ENCODE measurements at places on chromosomes 1 and 21.

- DNase-seq = no peak
Measured at GRCh38 chr1:228037401-228038386, 30.9 kb downstream of the WNT3A start.

GRCh38 chr1:204348242-204348641, 11.5 kb downstream of the PLEKHA6 start:
- no peak for DNase-seq

GRCh38 chr1:201715351-201715750, 113.6 kb upstream of the IPO9 start:
- DNase-seq = no peak

- no peak for DNase-seq
Measured at GRCh38 chr1:27609210-27609555, 5.2 kb upstream of the AHDC1 start.

DNA sequence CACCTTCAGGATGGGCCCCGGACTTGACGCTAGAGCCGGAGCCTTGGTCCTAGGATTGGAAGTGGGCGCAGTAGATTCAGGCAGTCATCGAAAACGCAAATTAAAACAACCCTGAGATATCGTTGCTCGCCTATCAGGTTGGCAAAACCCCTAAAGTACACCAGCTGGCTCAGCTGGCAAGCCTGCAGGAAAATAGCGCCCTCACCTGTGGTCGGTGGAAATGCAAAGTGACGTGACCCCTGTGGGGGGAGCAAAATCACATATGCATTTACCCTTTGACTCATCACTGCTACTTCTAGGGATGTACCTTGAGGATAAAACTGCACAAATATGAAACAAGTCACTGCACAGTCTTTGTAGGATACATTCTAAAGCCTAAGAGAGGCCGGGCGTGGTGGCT, 170.3 kb upstream of the TMEM51 start:
- DNase-seq = no peak

GRCh38 chr1:200445213-200445612, 35.4 kb upstream of the ZNF281 start:
- DNase-seq = no peak

DNA sequence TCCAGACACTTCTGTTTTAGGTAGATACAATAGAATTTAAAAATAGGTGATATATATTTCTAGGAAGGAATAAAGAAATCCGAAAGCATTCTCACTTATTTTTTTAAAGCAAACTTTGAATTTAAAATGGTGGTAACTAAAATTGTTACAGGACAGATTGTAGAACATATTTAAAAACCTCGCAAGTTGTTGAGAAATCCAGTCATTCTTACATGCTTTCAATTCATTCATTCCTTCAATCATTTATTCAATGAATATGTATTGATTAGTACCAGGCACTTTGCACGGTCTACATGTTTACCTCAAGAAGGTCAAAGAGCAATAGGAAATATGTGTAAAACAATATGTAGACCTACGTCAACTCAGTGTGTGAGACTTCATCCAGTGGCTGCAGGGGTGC, 189.9 kb upstream of the SNX7 start:
- no peak for DNase-seq

GRCh38 chr1:109890115-109890953, 20.3 kb upstream of the CSF1 start:
- DNase-seq = no peak

- peak; percentile 19 for DNase-seq
Measured at GRCh38 chr1:198212675-198213074, 55.9 kb downstream of the NEK7 start.

DNA sequence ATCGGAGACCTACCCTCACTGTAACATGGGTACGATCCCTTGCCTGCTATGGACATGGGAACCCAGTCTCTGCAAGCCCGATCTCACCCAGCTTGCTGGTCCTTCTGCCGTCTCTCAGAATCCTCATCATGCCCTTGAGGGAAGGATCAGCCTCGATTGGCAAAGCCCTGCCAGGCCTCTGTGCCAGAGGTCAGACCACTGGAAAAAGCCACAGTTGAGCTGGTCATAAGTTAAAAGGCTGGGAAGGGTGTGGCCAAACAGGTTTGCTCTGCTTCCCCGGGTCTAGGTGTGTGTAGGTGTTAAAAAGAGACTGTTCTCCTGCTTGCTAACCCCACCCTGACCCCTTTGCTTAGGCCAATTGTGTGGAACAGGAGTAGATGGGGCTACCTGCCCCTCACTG, 19.5 kb upstream of the PADI3 start:
- no peak for DNase-seq

GRCh38 chr1:15153842-15154479, 414 bp downstream of the TMEM51 start:
- DNase-seq = peak; percentile 4

DNA sequence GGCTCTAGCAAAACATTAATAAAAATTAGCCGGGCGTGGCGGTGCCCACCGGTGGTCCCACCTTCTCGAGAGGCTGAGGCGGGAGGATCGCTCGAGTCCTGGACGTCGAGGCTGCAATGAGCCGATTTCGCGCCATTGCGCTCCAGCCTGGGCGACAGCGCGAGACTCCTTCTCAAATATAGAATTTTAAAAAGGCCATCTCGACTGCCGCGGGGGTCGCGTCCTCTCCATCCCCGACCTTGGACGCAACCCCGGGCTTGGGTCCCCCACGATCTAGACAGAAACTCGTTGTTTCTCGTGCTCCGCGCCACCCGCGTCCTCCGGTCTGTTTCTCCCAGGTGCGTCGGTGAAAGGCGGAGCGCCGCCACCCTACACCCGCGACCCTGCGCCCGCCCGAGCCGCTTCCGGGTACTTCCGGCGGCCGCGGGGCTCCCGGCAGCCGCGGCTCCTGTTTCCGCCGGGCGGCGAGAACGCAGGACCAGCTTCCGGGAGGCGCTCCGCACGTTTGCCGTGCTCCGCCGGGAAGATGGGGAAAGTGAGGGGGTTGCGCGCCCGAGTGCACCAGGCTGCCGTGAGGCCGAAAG, at the start of gene SLX9:
Gene SLX9, plus strand, starts transcription at position 498 of the 584 bp plus-strand sequence. Its CDS starts 29 bp downstream, at position 527.
- peak; percentile 53 for DNase-seq

DNA sequence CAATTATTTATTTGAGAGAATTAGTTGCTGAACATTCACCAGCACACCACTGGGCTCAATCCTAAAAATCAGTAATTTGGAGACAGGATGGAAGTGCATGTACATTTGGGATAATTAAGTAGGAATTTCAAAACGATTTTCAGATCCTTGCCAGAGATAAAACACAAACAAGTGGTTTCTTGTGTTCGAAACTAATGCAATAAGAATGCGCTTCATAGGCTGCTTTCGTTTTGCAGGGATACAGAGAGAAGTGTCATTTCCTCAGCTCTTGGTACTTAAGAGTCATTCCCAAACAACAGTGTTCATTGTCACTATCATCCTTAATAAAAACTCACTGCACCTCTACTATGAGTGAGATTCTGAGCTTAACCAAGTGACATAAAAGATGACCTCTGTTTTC, 20.6 kb upstream of the USP24 start:
- no peak for DNase-seq

DNA sequence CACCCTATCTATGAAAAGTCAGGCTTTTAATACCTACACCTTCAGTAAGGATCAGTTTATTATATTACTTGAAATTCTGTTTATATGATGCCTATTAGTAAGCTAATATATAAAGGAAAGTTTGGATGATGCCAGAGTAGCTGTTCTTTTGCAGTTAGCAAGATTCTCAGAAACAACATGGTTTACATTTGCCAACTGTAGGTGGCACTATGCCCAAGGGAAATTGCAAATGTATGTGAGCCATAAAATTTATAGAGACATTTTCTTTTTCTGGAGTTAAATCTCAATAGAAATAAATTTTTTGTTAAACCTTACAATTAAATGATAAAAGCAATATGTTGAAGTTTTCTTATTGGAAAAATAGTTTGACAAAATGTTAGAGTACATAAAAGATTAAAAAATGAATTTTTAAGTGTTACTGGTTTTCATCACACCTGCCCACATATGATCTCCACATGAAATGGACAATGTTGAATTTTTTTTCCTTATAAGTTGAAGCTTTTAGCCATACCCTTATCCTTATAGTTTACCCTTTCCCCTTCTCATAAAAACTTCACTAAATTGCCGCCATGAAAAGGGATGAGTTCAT, 32.1 kb upstream of the EPHX4 start:
- peak; percentile 57 for DNase-seq

DNA sequence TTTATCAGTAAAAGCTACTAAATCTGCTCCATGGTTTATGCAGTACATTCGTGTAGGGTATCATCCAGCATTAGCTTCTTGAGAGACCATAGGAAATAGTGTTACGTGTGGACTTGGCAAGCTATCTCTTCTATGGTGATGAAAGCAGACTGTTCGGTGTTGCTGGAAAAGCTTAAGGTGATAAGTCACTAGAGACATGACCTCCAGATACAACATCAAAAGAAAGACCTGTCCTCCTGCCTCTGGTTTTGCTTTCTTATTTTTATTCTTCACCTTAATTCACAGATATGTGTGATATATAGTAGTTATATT, 53.5 kb upstream of the S1PR1 start:
- DNase-seq = no peak

GRCh38 chr21:17590430-17590829, 22.3 kb downstream of the BTG3 start:
- no peak for DNase-seq

DNA sequence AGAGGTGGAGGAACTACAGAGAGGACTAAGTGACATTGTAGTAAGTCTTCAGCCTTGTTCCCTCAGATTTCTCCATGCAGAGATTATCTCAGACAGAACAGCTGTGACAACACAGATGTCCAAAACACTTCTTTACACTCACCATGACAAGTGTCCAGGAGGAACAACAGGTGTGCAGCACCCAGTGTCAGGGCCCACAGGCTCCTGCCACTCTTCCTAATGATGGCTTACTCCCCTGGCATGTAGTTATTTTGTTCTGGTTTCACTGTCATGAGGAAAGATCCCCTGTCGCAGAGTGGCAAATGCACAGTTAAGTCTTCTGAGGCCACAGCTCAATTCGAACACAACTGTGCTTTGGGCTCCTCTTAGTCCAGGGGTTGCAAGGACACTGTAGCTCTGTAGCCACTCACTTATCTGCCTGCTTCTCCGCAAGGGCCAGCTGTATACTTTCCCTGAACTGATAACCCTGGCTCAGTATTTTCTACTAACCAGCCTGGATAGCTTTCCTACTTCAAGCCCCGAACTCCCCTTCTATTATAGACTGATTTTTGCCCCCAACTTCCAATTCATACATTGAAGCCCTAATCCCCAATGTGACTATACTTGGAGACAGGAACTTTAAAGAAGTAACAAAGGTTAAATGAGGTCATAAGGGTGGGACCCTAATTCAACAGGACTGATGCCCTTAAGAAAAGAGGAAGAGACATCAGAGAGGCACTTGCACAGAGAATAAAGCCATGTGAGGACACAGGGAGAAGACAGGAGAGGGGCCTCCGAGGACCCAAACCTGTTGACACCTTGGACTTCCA, 11.1 kb downstream of the PDZK1 start:
- DNase-seq = no peak

DNA sequence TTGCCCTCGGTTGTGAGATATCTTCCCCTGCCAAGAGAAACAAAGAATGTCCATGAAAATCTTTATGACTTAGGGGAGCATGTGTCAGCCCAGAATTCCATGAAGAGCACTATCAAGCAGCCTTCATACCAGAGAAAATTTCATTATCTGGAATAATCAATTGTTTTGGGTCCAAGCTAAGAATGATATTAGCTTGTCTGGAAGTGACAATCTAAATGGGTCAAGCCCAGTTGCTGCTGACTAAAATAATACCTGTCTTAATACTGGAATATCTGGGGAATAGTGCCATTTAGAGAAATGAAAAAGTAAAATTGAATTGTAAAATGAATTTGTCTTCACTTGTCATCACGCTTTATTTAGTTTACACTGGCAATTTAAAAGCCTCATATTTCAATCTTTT, 407.4 kb downstream of the PLA2G4A start:
- DNase-seq = no peak

- DNase-seq = no peak
Measured at GRCh38 chr1:30201015-30201414, 522.4 kb downstream of the MATN1 start.

GRCh38 chr1:17277511-17278159, 28.7 kb downstream of the PADI3 start:
- no peak for DNase-seq
